ENCODE measurements at places on chromosomes 2 and 18. TPM values are rescaled to one million over a fixed set of nuclear protein-coding genes. Genes with fewer than 3 reads are reported as not detected.

GRCh38 chr18:35510076-35510651 lies 12.4 kb upstream of the INO80C start:
- H3K4me3 ChIP-seq, result no peak overlapping the region
- H3K27ac ChIP-seq, result no peak overlapping the region
- no peaks in the 10 kb centered on the region for H3K36me3 ChIP-seq
- H3K27me3 ChIP-seq, result no peaks in the 10 kb centered on the region

DNA sequence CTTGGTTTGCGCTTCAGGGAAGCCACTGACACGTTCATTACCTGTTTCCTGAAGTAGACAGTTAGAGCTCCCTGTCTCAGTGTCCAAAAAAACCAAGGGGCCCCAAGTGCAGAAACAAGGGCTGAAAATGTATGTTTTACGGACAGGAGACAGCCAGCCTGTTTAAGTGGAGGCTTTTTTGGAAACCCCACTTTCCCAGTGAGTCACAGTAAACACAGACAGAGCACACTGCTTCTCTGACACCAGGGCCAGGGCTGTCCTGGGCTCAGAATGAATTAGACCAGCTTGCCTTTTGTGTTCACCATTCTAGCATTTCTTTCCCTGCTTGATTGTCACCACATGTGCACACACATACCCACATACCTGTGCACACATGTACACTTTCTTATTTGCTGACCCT lies 128.6 kb downstream of the SH3RF3 start:
- H3K27ac ChIP-seq, result no peak overlapping the region
- H3K27me3 ChIP-seq, result no peaks in the 10 kb centered on the region
- H3K36me3 ChIP-seq, result no peaks in the 10 kb centered on the region
- no peaks in the 10 kb centered on the region for H3K4me1 ChIP-seq
- DNase-seq, result no peak

DNA sequence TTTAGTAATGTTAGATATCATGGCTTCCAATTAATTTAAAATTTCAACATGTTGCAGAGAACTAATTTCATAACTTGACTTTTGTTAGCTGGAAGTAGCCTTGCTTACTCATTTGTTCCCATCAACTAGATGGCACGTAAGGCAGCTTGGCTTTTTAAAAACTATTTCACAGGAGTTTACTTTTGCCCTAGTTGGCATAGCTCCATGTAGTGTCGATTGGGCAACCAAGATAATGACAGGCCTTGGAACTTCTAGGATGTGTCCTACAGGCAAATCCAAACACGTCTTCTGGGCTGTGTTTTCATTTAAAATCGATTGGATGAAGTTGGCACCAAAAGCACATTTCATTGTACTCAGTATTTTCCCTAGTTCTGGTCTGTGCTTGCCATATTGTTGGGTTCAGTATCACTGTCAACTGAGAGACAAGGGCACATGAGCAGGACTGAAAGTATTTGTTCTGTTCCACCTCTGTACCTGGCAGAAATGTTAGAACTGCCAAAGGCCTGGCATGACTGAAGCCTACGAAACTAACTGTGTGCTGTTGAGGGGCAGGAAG lies 29.4 kb downstream of the HADHB start:
- no peaks in the 10 kb centered on the region for H3K27me3 ChIP-seq
- peak overlapping the region; percentile 77 for H3K27ac ChIP-seq
- no peak overlapping the region for H3K4me3 ChIP-seq
- H3K4me1 ChIP-seq, result peaks cover 10% of the 10 kb centered on the region
- peaks cover 5% of the 10 kb centered on the region for H3K36me3 ChIP-seq

- no peak overlapping the region for H3K4me3 ChIP-seq
- DNase-seq, result no peak
- H3K4me1 ChIP-seq, result no peaks in the 10 kb centered on the region
- no peaks in the 10 kb centered on the region for H3K27me3 ChIP-seq
- no peaks in the 10 kb centered on the region for H3K36me3 ChIP-seq
- H3K27ac ChIP-seq, result no peak overlapping the region
Observed at GRCh38 chr18:47585136-47585535, 333.7 kb upstream of the SKOR2 start.

GRCh38 chr18:28115149-28115550 lies 61.8 kb downstream of the CDH2 start:
- H3K27ac ChIP-seq, result peak overlapping the region; percentile 72
- H3K4me3 ChIP-seq, result no peak overlapping the region
- no peaks in the 10 kb centered on the region for H3K27me3 ChIP-seq
- no peaks in the 10 kb centered on the region for H3K36me3 ChIP-seq

GRCh38 chr18:25235401-25236042 lies 116.4 kb downstream of the ZNF521 start:
- peaks cover 5% of the 10 kb centered on the region for H3K4me1 ChIP-seq
- H3K4me3 ChIP-seq, result no peak overlapping the region
- no peak for DNase-seq
- H3K27me3 ChIP-seq, result no peaks in the 10 kb centered on the region

- H3K36me3 ChIP-seq, result no peaks in the 10 kb centered on the region
- no peaks in the 10 kb centered on the region for H3K27me3 ChIP-seq
- H3K4me3 ChIP-seq, result no peak overlapping the region
- DNase-seq, result no peak
Observed at GRCh38 chr18:70578480-70578879, 289.6 kb downstream of the SOCS6 start.

DNA sequence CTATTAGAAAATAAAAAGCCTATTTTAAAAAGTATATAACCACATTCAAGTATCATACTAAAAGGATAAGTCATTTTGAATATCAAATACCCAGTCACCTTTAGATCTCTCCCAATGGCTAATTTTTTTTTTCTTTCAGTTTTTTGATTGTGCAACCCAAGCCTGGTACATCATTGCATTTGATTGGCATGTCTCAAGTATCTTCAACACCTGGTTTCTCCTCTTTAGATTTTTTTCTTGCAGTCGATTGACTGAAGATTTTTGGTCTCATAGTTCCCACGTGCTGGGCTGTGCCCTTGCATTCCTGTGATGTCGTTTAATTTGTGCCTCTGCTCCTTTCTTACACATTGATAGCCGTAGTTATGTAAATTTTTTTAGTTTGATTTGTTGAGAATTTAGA lies 40.7 kb downstream of the ATIC start:
- H3K27me3 ChIP-seq, result no peaks in the 10 kb centered on the region
- no peak for DNase-seq
- H3K27ac ChIP-seq, result no peak overlapping the region
- H3K4me1 ChIP-seq, result peaks cover 8% of the 10 kb centered on the region
- H3K36me3 ChIP-seq, result peaks cover 7% of the 10 kb centered on the region
- no peak overlapping the region for H3K4me3 ChIP-seq

FOXD4L1 gene
- total RNA-seq, result not detected

CTIF gene
- total RNA-seq, result 45.7 TPM

GTF2A1L gene
- 1.6 TPM for total RNA-seq

RNU2-63P gene
- 3.9 TPM for total RNA-seq

ANKRD29 gene
- 38.4 TPM for total RNA-seq

Measured in lung (tissue), 17 donors.